Ascending aorta (tissue), 2 donors: ENCODE measurements at places on chromosomes 16 and 17. TPM values are rescaled to one million over a fixed set of nuclear protein-coding genes. Genes with fewer than 3 reads are reported as not detected.

The PPP1R27 gene
- not detected for total RNA-seq

The KRTAP3-2 gene
- total RNA-seq, result not detected

The NDE1 gene
- total RNA-seq, result 21.9 TPM

The C17orf58 gene
- total RNA-seq, result 3.2 TPM

The CLEC19A gene
- total RNA-seq, result not detected

GRCh38 chr17:63629627-63630026, 7.4 kb downstream of the MAP3K3 start:
- no peak overlapping the region for H3K4me3 ChIP-seq
- no peak for DNase-seq
- H3K4me1 ChIP-seq, result no peaks in the 10 kb centered on the region

GRCh38 chr16:11250091-11250785, 5.8 kb downstream of the SOCS1 start:
- H3K4me1 ChIP-seq, result peaks cover 7% of the 10 kb centered on the region
- no peak overlapping the region for H3K27ac ChIP-seq
- H3K36me3 ChIP-seq, result no peaks in the 10 kb centered on the region
- no peaks in the 10 kb centered on the region for H3K27me3 ChIP-seq
- no peak for DNase-seq

DNA sequence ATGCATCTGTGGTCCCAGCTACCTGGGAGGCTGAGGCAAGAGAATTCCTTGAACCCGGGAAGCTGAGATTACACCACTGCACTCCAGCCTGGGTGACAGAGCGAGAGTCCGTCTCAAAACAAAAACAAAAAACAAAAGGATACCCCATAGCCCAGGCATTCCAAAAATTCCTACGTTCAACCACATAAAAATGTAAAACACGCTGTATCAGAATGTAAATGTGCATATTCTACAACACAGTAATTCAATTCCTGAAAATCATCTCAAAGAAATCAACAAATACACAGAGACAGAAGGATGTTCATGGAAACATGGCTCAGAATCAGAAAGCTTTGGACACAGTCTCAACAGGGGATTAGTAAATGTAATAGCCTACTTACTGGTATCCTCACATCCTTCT, 33.0 kb downstream of the COG7 start:
- no peak overlapping the region for H3K4me3 ChIP-seq
- no peak overlapping the region for H3K27ac ChIP-seq
- no peaks in the 10 kb centered on the region for H3K27me3 ChIP-seq
- H3K36me3 ChIP-seq, result peaks cover 22% of the 10 kb centered on the region
- peaks cover 16% of the 10 kb centered on the region for H3K4me1 ChIP-seq

- H3K27me3 ChIP-seq, result no peaks in the 10 kb centered on the region
- no peak for DNase-seq
- H3K4me3 ChIP-seq, result peak overlapping the region; percentile 99
- peak overlapping the region; percentile 97 for H3K27ac ChIP-seq
- no peaks in the 10 kb centered on the region for H3K36me3 ChIP-seq
- H3K4me1 ChIP-seq, result peaks cover 27% of the 10 kb centered on the region
These were observed 428 bp downstream of the PHF12 start for GRCh38 chr17:28950752-28951427.

DNA sequence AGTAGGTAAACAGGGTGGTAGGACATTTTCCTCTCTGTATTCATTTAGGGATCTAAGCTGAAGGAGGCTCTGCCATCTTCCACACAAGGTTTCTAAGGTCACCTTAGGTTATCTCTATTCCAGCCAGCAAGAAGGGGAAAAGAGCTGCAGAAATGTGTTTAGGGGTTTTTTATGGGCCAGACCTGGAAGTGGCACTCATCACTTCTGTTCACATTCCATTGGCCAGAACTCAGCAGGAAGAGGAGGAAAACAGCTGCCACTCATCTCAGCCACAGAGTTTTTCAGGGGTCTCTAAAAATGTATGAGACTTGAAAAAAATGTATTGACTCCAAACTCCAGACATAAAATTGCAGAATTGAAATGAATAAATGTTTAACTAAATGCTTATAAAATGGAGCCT, 65.8 kb downstream of the FTO start:
- no peaks in the 10 kb centered on the region for H3K27me3 ChIP-seq
- no peaks in the 10 kb centered on the region for H3K36me3 ChIP-seq
- H3K4me1 ChIP-seq, result peaks cover 40% of the 10 kb centered on the region
- DNase-seq, result no peak

DNA sequence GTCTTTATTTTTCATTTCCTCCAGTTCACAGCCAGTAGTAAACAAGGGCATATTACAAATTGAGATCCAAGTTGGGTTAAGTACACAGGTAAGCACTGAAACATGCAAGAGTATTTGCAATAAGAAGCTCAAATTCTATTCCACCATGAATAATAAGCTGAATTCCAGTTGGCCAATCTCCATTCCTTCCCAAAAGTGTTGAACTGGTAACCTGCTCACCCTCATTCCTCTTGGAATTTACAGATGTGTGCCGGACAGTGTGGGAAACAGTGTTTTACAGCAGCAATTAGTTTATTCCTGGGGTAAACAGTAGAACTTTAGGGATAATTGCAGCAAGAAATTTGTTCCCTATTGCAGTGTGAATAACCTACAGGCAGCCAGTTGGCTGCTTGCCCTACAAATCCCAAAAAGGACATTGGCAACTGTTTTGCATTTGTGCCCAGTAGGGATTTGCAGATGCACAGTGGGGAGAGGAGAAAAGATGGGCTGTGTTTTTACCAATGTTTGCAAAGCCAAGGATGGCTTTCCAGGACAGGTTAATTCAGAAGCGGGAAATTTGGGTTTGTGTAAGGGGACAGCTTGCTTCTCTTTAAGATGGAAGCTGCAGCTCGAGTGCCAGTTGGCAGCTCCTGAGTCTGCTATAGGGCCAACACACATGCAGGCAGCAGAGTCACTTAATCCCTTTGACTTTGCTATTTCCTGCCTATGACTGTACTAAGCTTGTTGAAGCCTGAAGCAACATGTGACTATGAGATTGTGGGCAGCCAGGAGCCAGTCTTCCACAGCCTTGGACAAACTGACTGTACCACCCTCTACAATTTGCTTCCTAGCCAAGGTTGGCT, 318.9 kb downstream of the MAP2K6 start:
- no peak overlapping the region for H3K4me3 ChIP-seq
- H3K27ac ChIP-seq, result no peak overlapping the region
- H3K27me3 ChIP-seq, result no peaks in the 10 kb centered on the region

- no peak for DNase-seq
- H3K36me3 ChIP-seq, result peaks cover 59% of the 10 kb centered on the region
- peaks cover 10% of the 10 kb centered on the region for H3K4me1 ChIP-seq
- H3K27me3 ChIP-seq, result no peaks in the 10 kb centered on the region
- no peak overlapping the region for H3K4me3 ChIP-seq
These were observed 8.6 kb upstream of the SLC7A6 start for GRCh38 chr16:68255712-68256111.

DNA sequence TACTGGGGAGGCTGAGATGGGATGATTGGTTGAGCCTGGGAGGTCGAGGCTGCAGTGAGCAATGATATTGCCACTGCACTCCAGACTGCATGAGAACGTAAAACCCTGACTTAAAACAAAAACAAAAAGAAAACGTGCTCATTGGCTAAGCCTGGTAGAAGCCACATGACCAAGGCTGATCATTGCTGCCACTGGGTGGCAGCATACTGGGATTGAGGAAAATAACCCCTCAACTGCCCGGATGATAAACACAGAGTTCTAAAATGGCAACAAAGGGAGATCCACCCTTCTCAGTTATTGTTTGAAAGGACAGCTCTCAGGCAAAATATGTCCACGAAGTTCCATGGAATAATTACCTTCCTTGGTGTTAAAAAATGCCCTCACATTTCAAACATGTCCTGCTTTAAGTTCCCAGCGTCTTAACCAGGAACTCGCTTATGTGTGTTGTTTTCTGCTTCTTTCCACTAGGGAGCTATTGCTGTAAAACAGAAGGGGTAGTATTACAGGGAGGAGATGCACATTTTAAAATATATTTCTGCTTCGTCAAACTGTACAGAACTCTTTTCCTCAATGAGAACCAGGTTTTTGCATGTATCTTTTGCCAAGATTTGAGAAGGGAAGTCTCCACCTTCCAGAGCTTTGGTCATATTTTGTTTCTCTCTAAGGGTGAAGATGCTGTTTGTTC, 675.3 kb downstream of the MAF start:
- no peaks in the 10 kb centered on the region for H3K4me1 ChIP-seq
- H3K27me3 ChIP-seq, result no peaks in the 10 kb centered on the region
- no peak overlapping the region for H3K27ac ChIP-seq
- H3K4me3 ChIP-seq, result no peak overlapping the region

DNA sequence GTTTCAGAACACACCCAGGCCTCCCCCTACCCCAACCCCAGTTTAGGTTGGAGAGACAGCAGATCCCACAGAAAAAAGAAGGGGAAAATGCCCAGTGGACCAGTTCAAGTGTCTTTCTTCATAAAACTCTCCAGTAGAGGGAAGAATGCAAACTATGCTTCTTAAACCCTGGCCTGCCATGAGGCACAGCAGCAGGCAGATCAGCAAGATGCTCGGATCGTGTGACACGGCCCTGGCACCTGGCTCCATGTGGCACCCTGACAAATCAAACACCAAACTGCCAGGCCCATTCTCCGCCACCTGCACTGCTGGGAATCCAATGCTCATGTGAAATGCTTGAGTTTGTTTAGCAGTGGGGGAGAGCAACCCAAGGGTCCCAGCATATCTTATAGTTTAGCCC, 166.8 kb downstream of the SOX9 start:
- H3K27ac ChIP-seq, result no peak overlapping the region
- H3K36me3 ChIP-seq, result no peaks in the 10 kb centered on the region
- H3K4me3 ChIP-seq, result no peak overlapping the region
- H3K4me1 ChIP-seq, result no peaks in the 10 kb centered on the region
- no peaks in the 10 kb centered on the region for H3K27me3 ChIP-seq
- no peak for DNase-seq

GRCh38 chr16:87828907-87829621, 40.2 kb downstream of the SLC7A5 start:
- H3K36me3 ChIP-seq, result no peaks in the 10 kb centered on the region
- H3K4me3 ChIP-seq, result no peak overlapping the region
- H3K4me1 ChIP-seq, result no peaks in the 10 kb centered on the region
- DNase-seq, result no peak
- H3K27me3 ChIP-seq, result no peaks in the 10 kb centered on the region

GRCh38 chr17:17779015-17779611, 57.7 kb downstream of the SREBF1 start:
- H3K36me3 ChIP-seq, result no peaks in the 10 kb centered on the region
- H3K27ac ChIP-seq, result peak overlapping the region; percentile 26
- no peak overlapping the region for H3K4me3 ChIP-seq
- DNase-seq, result no peak

- no peak for DNase-seq
- no peaks in the 10 kb centered on the region for H3K36me3 ChIP-seq
These were observed 84.5 kb downstream of the XYLT1 start for GRCh38 chr16:17386229-17386628.

DNA sequence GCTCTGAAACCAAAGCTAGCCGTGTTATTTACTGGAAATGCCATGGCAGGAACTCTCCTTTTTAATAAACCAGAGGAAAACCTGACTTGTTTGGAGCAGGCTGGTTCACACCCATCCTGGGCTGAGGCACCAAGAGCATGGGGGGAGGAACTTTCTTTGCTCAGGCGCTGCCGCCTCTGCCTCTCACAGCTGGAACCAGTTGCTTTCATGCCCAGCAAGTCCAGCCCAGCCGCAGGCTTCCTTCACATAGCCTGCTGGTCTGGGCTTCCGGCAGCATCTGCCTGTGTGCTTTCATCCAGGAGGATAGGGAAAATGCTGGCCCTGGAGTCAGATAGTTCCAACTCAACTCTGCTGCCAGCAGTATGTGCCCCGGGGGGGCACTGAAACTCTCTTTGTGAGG, 88.1 kb upstream of the ASIC2 start:
- no peak overlapping the region for H3K4me3 ChIP-seq
- no peaks in the 10 kb centered on the region for H3K27me3 ChIP-seq
- H3K36me3 ChIP-seq, result no peaks in the 10 kb centered on the region
- no peaks in the 10 kb centered on the region for H3K4me1 ChIP-seq
- no peak for DNase-seq

DNA sequence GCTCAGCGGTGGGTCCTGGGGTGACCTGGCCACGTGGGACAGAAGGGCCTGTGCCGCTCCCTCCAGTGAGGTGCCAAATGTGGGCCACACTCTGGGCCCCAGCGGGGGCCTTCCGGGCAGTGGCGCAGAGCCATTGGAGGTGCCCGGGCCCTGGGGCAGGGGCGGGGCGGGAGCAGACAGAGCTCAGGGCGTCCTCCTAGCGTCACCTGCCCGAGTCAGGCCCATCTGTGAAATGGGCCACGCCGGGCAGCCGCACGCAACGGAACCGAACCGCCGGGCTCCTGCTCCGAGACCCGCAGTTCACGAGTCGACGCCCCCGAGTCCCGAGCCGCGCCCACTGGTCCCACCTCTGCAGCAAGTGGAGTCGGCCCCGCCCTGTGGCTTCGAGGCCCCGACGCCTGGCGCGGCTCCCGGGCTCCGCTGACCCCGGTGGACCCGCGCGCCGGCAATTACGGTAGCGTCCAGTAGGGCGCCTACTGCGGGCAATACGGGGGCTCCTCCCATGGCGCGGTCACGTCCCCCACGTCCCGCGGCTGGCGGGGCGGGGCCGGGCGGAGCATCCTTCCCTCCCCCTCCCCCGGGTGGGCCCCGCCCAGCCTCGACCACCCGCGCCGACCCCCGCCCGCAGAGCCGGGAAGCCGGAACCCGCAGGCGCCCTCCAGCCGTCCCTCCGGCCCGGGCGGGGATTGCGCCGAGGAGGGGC, 1.9 kb downstream of the SLC16A3 start:
- no peaks in the 10 kb centered on the region for H3K27me3 ChIP-seq
- H3K4me3 ChIP-seq, result peak overlapping the region; percentile 55
- DNase-seq, result peak; percentile 92
- peaks cover 20% of the 10 kb centered on the region for H3K4me1 ChIP-seq

GRCh38 chr17:34763728-34764665, 184.6 kb downstream of the TMEM132E start:
- DNase-seq, result peak; percentile 47
- no peaks in the 10 kb centered on the region for H3K36me3 ChIP-seq
- H3K27ac ChIP-seq, result no peak overlapping the region
- H3K4me3 ChIP-seq, result no peak overlapping the region
- no peaks in the 10 kb centered on the region for H3K4me1 ChIP-seq
- no peaks in the 10 kb centered on the region for H3K27me3 ChIP-seq

DNA sequence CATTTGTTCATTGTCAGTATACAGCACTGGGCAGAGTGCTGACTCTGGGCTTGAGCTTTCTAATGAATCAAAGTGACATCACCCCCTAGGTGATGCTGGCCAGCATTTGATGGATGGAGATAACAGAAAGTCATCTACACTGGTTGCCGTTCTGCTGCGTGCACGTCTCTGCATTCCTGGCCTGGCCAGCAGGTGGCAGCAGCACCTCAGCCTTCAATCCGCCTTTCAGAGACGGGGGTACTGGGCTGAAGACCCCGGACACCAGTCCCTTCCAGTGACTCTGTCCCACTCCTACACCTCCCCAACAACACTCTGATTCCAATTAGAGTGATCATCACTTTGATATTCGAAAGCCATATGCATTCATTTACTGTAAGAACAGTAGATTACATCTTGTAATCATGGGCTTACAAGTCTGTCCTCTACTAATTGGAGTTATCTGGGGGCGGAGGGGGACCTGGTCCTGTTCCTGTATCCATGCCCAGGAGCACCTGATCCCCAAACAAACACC, 6.0 kb downstream of the CPSF4L start:
- H3K27ac ChIP-seq, result no peak overlapping the region
- H3K4me3 ChIP-seq, result no peak overlapping the region
- DNase-seq, result no peak
